ENCODE measurements at places on chromosomes 5 and 9.

GRCh38 chr5:150001660-150002486 is 1.3 kb downstream of the HMGXB3 start:
- DNase-seq = peak; percentile 81

DNA sequence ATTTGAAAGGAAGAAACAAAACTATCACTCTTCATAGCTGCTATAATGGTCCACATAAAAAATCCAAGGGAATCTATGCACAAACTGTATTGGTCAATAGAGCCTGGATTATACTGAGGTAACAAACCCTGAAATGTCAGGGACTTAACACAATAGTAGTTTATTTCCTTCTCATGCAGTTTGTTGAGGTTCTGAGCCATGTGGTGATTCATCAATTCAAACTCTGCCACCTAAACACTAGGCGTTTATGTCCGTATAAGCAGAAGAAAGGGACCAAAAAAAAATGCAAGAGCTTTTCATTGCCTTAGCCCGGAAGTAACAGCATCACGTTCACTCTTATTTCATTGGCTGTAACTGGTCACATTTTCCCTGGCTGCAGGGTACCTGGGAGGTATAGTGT is 464.7 kb downstream of the ZSWIM6 start:
- no peak for DNase-seq

DNA sequence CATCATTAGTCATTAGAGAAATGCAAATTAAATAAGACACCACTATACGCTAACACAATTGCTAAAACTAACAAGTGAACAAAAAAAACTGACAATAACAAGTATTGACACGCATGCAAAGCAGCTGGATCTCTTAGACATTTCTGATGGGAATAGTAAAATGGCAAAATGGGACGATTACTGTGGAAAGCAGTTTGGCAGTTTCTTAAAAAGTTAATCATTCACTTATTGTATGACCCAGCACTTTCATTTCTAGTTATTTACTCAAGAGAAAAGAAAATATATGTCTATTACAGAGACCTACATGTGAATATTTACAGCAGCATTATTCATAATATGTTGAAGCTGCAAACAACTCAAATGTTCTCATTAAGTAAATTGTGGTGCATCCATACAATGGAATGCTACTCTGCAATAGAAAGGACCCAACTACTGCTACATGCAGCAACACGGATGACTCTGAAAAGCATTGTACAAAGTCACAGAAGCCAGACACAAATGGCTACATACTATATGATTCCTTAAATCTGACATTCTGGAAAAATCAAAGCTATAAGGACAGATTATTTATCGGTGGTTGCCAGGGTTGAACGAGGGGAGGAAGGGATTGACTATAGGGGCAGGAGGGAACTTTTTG is 96.8 kb upstream of the ITGA2 start:
- no peak for DNase-seq

DNA sequence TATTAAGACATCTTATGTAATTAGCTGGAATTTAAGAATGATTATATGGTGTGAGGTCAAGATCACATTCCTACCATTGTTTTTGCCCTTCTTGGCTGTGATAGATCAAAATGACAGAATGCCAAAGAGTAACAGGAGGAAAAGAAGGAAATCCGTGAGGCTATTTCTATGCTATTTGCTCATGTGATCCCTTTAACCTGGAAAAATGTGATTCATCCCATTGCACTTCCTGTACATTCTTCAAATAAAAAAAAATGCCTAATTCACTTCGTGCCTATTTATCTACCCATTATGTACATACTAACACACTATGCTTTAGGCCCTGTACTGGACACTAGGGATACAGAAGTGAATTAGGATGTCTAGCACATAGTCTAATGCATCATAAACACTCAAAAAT is 154.1 kb upstream of the PAPPA start:
- DNase-seq = peak; percentile 55

DNA sequence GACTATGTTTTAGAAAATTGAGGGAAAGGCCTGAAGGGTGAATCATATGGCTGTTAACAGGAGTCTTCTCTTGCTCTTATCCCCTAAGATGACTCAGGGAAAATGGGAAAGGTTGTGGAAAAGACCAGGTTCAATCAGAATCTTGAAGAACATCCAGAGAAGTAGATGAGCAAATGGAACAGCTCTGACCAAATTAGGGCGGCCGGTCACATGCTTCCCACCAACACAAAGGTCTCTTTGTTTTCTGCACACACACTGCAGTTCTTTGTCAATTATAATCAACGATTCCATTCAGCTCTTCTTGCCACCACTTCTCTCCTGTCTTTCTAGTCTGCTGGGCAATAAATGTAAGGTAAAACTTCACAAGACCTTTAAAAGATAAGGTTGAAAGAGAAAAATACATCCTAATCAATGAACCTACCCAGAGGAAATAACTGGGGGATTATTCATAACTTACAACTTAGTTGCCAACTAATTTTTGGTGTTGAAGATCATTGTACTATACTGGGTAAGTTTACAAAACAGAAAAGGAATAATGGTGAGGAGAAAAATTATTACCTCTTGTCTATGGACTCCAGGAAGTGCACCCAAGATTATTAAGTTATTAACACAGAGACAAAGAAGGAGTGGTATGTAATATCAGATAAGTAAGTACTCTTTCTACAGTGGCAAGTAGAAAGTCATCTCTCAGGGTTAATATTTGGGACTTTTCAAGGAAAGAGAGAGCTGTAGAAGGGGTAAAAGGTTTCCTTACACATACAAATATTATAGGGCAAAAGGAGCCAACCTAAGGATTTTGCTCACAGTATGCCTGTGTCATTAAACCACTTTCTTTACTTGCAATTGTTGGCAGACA is 441.9 kb upstream of the PIK3R1 start:
- DNase-seq = peak; percentile 64

GRCh38 chr9:87886933-87887505 is 4.3 kb downstream of the SPATA31E1 start:
- DNase-seq = no peak

DNA sequence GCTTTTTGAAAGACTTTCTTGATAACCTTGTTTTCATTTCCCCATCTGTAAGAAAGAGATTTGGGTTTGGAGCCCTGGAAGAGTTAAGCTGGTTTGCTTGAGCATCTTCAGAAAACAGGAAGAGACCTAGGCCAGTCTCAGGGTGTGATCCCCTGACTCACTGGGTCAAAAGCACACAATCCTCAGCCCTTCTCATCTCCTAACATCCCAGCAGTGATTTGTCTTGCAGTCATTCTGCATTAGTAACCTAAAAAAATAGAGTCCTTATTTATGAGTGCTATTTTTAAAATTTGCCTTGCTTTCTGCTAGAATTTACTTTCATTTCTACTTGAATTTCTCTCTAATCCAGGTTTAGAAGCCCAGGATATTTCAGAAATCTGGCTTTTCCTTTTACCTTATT is 16.4 kb upstream of the ARSB start:
- DNase-seq = peak; percentile 42

DNA sequence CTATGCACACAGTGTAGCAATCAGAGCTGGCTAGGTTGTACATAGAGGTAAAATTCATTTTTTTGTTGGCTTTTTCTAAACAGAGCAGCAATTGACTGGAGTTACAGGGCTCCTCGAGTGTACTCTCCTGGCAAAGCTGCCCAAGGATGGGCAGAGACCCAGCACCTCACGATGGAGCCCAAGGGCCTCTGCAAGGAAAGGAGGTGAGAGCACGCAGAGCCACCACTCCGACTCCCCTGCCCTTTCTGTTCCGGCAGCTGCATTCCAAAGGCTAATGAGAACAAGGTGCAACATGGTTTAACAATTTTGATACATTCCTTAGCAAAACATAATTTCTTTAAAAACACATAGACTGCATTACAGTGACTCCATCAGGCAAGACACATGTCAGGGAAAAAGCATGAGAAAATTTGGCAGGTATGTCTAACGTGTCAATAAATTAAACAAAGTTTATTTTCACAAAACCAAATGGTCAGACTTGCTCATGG is 47.5 kb downstream of the SAXO1 start:
- no peak for DNase-seq

DNA sequence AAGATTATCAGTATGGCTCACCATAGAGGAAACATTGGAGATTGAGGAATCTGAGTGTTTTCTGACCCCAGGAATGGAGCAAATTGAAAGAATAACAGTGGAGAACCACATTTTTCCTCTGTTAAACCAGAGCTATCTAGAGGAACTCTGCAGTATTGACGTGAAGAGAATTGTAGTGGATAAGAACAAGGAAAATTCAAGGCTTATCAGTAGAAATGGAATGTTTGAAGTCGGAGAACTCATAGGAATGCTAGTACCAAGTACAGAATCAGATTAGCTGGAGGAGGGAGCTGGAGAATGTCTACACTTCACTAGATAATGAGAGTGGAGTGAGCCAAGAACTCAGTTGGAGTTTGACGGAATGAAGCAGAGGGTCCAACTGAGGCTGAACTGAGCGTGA is 50.3 kb downstream of the SNCAIP start:
- DNase-seq = no peak

DNA sequence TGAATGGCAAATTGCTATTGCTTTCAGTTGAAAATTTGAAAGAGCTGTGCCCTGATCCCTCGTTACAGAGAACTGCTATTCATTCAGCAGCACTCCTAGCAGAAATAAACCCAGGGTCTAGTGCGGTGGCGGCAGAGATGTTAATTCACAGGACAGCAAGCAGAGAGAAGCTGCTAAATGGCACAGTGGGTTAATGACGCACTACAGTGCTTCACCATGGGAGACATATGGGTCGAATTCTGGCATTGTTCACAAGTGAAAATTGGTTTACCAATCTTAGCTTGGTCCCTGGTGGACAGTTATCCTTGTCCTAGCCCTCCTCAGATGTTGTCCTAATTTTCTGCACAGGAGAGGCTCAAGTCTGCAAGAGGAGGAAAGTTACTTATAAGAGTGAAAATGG is 807.4 kb downstream of the TLE1 start:
- no peak for DNase-seq

DNA sequence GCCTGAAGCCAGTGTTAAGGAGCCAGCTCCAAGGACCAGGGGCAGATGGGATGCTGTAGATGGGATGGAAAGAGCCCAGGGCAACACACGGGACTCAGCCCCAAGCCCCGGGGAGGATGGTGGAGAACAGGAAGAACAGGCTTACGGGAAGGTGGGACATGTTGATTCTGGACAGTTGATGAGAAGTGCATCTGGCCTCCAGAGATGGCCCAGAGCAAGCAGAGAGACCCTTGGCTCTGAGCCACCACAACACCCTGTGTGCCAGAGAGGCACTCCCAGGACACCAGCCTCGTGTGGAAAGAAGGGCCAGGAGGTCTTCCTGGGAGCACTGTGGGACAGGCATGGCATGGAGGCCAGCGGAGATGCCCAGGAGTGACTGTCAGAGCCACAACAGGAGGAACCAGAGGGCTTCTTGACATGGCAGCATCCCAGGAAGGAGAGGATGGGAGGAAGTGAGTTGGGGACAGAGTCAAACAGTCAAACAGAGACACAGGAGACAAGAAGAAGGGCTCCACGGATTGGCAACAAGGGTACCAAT is 156.3 kb upstream of the MVB12B start:
- no peak for DNase-seq

GRCh38 chr5:157303667-157304327 is 37.9 kb downstream of the CYFIP2 start:
- no peak for DNase-seq

- peak; percentile 63 for DNase-seq
Measured at GRCh38 chr9:70883056-70883455, 238.4 kb downstream of the TRPM3 start.

DNA sequence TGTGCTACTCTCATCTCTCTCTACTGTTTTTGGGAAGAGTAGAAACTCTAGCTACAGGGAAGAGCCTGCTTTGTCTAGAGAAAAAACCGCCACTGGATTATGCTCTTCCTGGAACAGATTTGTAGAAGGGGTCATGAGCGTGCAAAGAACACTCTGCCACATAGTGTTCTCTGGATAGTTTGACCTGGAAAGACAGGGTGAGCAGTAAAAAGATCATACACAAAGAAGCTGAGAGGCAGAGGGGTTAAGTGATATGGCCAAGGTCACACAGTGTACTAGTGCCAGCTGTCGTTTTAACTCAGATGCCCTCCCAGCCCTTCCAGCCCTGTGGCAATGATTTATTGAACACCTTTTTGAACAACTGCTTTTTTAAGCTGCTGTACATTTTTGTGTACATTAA is 182.2 kb downstream of the NNT start:
- DNase-seq = no peak

DNA sequence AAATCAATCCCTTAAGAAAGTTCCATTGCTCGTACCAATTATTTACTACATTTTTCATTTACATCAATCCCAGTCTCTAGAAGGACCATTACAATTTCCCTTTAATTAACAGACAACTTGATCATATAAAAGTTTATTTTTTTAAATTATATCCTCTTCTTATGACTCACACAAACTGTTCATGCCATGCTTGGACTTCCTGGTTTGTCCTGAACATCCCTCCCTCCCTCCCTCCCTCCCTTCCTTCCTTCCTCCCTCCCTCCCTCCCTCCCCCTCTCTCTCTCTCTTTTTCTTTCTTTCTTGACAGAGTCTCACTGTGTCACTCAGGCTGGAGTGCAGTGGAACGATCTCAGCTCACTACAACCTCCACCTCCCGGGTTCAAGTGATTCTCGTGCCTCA is 11.6 kb upstream of the CLTB start:
- peak; percentile 55 for DNase-seq

GRCh38 chr5:65290677-65291076 is 191.0 kb downstream of the ADAMTS6 start:
- DNase-seq = peak; percentile 16

DNA sequence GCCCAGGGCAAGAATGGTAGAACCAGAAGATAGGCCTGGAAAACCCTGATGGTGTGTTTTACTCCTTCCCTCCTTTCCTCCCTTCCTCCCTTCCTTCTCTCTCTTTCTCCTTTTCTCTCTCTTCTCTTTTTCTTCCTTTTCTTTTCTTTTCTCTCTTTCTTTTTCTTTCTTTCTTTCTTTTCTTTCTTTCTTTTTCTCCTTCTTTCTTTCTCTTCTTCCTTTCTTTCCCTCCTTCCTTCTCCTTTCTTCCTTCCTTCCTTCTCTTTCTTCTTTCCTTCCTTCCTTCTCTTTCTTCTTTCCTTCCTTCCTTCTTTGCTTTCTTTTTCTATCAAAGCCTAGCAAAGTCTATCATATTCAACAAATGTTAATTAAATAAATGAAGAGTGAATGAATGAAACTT is 24.0 kb upstream of the UBE2QL1 start:
- no peak for DNase-seq

DNA sequence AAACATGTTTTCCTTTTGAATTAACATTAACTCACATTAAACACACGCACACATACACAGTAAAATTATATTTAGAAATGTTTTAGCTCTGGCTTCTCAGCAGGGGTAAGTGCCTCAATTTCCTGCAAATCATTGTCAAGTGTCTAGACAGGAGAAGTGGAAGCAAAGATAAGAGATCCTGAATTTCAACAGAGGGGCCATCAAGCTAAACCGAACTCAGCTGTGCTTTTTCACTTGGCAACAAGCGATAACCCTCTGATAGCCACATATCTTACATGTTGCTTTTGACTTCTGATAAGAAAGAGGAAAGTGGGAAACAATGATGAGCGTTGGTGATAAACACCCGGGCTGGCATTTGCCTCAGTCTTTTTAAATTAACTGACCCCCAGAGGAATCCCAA is 79.7 kb upstream of the SPDL1 start:
- no peak for DNase-seq

All from fibroblast of mammary gland (primary cell).